ENCODE measurements at places on chromosomes 7 and 10.

DNA sequence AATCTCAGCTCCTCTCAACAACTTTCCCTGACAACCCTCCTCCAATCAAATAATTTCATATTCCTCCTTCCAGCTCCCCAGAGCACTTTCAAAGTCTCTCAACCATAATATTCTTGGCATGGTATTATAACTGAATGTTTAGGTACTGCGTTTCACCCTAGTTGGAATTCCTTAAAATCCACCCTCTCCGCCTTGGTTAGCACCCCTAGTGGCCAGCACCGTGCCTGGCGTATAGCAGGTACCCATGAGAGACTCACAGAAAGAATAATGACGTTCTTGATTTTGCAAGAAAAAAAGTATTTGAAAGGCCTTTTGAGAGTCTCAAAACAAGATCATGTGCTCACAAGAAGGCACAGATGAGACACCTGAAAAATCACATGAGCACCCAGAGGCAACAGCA, 50.9 kb downstream of the GLI3 start:
- DNase-seq: no peak

DNA sequence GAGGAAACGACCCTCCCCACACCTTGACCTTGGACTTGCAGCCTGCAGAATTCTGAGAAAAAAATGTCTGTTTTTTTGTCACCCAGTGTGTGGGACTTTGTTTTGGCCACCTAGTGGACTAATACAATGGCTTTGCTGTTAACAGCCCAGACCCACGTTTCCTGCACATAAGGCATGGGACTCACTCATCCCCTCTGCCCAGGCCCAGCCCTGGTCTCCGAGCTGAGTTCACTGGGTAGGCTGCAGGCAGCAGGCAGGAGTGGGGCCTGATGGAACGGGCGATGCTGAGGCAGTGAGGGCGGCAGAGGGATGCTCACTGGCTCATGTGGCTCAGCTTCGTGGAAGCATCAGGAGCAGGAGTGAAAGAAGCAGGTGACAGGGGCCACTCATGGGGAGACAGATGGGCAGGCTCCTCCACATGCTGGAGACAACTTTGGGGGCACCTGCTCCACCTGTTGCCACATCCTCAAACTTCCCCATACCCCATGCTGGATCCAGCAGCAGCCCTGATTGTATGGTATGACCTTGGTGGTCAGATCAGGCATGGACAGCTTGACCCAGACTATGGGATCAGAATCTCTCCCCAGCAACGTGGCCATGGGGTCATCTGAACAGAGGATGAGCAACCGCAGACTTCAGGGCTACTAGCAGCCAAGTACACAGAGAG, 65.8 kb upstream of the ANTXRL start:
- DNase-seq: no peak

GRCh38 chr7:3119963-3120362, 76.3 kb upstream of the CARD11 start:
- DNase-seq: no peak

- no peak for DNase-seq
Observed at GRCh38 chr10:70592746-70593512, 9.6 kb downstream of the PRF1 start.

GRCh38 chr10:84424731-84425167, 96.4 kb downstream of the CCSER2 start:
- peak; percentile 92 for DNase-seq

GRCh38 chr7:73650524-73650923, 17.1 kb upstream of the VPS37D start:
- no peak for DNase-seq

DNA sequence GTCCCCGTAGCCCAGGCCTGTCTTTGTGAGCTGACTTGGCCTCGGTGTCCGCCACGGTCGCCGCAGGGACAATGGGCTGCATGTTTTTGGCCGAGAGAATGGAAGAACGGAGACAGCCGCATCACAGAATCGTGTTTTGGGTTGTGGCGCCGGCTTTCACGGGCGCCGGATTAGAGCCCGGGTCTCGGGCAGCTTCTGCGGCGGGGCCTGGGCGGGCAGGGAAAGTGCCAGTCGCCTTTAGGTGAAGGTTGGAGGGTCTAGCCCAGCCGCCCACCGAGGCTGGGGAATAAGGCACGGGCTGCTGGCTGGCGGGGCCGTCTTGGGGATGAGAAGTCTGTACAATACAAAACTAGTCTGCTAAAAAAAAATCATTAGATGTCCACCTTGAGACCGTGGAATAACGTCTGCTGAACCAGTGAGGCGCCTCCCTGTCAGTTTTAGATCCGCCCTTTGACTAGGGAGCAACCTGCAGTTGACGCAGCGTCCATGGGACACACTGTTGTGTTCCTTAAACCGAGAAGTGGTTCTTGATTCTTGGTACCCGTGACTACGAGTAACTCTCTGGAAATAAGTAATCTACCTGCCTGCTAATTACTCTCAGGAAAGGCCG, 577 bp downstream of the DNAJB9 start:
- peak; percentile 56 for DNase-seq

- no peak for DNase-seq
Observed at GRCh38 chr10:97215619-97216260, 30.0 kb upstream of the SLIT1 start.

GRCh38 chr7:139329119-139329518, 12.0 kb upstream of the FMC1 start:
- no peak for DNase-seq

- no peak for DNase-seq
Observed at GRCh38 chr10:21523557-21524008, 1.9 kb downstream of the SKIDA1 start.

GRCh38 chr7:80821771-80822319, 97.0 kb downstream of the SEMA3C start:
- no peak for DNase-seq

DNA sequence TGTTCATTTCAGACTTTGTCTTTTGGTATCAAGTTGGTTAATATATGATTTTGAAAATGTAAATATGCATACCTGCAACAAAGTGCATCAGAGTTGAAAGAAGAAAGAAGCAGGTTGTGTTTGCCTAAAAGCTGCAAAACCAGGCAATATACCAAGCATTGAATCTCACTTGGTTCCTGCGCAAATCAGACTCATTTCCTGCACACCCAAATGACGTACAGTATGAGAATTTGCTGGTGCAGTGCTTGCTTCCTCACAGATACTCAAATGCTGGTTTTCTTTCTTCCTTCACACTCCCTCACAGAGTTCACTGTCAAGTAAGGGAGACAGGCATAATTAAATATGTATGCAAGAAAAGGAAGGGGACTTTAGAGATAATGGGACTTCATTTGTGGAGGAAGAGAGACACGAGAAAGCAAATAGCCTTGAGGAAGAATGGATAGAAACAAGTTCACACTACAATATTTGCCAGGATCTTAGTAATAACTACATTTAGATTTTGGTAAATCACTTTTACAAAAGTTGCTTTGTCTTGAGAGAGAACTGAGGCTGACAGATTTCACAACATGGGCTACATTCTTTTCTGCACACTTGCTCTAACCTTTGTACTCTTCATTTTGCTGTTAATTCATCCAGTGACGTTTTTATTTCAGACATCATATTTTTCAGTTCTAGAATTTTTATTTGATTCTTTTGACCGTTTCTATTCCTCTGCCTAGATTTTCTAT, 56.9 kb upstream of the AOAH start:
- DNase-seq: no peak

DNA sequence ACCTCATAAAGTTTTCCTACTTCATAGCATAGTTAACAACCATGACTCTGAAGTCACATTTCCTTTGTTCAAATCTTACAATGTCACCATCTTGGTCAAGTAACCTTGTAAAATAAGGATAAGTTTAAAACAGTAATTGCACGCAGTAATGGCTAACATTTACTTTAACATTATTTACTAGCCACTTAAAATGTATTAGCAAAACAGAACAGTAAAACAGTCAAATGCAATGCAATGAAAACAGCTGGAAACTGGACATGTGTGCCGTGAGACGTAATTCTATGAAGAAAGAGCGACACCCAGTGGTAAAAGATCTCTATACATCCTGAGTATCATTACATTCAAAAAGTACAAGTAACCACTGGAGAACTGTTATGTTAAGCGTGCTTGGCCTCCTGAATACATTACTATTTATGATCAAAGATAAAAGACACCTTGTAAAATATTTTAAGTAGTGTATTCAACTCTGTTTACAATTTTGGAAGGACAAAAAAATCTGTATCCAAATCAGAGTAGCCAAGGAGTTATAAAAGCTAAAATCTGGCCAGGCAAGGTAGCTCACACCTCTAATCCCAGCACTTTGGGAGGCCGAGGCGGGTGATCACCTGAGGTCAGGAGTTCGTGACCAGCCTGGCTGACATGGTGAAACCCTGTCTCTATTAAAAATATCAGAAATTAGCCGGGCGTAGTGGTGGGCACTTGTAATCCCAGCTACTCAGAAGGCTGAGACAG, 27.2 kb downstream of the ATE1 start:
- DNase-seq: no peak

GRCh38 chr10:110843796-110844616, 27.7 kb upstream of the PDCD4 start:
- DNase-seq: no peak

DNA sequence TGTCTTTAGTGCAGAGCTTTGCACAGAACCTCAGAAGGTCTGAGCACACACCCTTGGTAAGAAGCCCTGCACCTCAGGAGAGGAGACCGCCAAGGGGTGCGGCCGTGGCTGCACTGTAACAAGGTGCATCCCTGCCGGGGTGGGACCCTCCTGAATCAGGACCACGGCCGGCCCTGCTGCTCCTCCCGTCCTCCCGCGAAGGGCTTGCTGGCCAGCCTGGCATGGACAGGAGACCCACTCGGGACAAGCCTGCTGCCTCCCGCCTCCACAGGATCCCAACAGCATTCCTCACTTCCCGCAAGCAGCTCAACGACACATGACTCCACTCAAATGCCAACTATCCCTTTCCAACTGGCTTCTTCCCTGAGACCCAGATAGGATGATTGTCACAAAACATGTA, 12.8 kb downstream of the WDR86 start:
- DNase-seq: no peak

DNA sequence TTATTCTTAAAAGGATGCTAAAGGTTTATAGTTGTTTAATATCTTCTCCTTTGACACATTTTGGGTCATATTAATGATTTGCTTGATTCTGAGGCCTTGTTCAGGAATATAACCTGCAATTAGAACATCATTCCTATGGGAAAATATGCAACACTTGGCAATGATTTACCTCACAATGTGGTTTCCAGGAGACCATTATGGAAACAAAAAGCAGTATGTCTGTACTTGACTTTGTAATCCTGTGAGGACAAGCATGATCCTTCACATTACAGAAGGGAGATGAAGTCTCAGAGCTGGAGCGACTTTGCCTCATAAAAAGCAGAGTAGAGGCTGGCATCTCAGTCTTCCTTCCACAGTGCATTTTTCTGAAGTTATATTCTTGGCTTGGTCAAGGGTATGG, 57.0 kb upstream of the CDCA7L start:
- DNase-seq: no peak

DNA sequence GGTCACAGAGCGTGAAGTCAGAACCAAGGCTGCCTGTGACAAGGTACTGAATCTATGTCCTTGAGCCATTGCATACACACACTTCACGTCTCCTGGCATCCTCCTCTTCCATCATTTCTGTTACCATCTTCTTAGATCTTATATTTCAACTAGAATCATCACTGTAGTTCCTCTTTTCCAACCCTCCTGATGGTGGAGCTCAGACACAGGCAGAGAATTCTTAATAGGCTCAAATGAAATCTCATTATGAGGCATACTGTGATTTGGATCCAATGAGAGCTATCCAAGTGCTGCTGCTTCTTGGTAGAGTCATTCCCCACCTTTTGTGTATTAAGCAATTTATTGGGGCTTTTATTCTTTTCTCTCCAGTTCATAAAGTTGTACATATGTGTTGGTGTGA, 113.2 kb downstream of the CALCR start:
- DNase-seq: no peak

DNA sequence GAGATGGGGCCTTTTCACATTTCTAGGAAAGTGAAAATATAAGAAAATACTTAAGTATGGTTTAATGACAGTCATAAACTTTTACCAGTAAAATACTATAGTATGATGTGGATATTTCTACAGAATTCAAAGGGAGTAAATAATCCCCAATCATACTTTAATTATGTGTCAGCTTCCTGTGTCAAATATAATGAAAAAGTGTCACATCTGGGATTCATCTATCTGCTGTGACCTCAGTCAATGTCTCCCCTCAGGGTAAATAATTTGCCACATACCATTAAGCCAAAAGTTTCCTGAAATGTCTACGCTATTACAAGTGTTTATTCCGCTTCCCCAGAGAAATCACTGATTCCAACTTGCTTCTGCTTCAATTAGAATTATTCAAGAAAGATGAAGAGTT, 110.5 kb downstream of the ITGA8 start:
- no peak for DNase-seq

GRCh38 chr7:26657686-26658388, 206.6 kb downstream of the SKAP2 start:
- no peak for DNase-seq

- no peak for DNase-seq
Observed at GRCh38 chr7:94109556-94109955, 105.4 kb upstream of the BET1 start.

DNA sequence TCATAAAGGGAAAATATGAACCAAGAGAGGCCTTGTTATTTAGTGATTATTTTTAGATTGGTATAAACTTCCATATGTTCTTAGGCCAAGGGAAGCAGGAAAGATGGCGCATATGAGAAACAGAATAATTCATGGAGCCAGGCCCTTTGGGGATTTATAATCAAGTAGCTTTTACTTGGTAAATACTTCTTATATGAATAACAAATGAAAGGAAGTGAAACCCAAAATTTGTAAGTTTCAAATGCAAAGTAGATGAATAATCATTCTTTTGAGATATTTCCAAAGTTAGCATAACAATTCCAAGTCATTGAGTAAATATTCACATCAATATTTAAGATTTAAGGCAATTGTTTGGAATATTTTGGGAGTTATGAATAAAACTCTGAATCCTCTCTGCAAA, 13.9 kb upstream of the OPTN start:
- DNase-seq: no peak

DNA sequence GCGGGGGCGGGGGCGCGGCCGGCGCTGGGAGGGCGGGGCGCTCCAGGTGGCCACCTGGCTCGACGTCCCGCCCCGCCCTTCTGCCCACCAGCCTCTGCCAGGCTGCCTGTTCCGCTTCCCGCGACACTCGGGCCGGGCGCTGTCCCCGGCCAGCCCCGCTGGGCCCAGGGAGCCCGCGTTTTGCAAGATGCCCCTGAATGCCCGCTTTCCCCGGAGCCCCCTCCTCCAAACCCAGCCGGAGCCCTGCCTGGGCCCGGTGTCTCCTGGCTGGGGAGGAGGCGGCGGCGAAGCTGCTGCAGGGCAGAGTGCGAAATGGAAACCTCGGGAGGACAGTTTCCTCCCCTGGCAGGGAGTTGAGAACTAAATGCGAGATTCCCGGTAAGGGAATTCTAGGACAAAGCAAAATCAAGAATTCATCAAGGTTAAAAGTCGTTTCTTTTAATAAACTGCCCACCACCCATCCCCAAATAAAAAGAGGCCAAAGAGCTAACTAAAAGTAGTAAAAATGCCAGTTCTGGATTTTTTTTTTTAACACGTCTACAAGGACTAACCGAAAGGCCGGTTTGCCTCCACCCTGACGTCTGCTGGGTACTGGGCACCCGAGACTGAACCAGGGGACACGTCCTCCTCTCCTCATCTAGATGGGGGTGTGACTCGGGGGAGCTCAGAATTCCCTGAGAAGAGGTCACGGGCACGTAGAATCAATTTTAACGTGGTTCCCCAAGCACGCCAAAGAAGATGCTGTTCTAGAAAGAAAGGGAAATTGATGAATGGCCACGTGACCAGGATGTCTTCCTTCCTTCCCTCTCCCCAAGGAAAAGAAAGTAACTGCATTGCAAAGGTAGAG, 200.4 kb upstream of the NFE2L3 start:
- DNase-seq: peak; percentile 66
